ENCODE measurements at places on chromosomes 3 and 15. TPM values are rescaled to one million over a fixed set of nuclear protein-coding genes. Genes with fewer than 3 reads are reported as not detected.

Gene CHRM5
- total RNA-seq: not detected

GRCh38 chr3:193782747-193783146 lies 189.7 kb downstream of the OPA1 start:
- DNase-seq: no peak

GRCh38 chr15:61702224-61703020 lies 357.8 kb downstream of the VPS13C start:
- DNase-seq: no peak

DNA sequence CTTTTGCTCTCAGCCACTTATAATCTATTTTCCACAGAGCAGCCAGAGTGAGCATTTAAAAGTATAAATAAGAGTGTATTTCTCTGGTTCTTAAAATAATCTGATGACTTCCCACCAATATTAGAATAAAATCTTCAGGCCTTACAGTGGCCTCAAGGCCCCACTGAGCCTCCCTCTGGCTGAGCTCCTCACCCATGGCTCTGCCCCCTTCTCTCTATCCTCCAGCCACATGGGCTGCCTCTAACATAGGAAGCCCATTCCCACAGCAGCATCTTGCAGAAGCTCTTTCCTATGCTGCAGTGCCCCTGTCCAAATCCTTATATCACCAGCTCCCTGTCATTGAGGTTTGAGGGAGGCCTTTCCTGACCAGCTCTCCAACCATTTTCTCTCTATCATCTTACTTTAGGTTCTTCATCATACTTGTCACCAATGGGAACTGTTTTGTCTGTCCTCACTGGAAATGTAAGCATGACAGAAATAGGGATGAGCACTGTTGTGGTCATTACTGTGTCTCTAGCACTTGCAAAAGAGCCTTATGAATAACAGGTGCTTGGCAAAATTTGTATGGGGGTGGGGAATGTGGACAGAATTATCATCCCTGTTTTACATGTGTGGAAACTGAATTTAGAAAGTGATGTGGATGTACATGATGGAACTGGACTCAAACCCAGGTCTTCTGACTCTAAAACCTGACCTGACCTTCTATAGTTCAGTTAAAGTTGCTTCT lies 250.6 kb downstream of the NR1D2 start:
- no peak for DNase-seq

DNA sequence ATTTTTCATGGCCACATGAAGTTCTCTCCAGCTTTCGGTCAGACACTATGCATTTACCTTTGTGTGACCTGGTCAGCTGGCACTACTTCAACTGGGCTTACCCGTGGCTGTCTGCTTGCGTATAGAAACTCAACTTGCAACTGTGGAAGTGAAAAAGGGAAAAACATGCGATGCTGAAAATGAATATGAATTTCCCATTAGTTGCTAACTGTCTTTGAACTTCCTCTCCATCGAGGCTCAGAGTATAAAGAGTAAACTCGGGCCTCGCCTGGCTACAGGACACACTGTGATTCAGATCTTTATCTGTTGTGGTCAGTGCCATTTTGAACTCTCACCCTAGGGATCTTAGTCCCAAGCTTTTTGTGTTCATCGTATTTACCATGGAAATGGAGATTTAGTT lies 26.8 kb downstream of the NFKBIZ start:
- DNase-seq: no peak

GRCh38 chr15:67784090-67784781 lies 41.1 kb upstream of the SKOR1 start:
- no peak for DNase-seq

Data from thoracic aorta (tissue), 2 donors.